ENCODE measurements at places on chromosomes 5 and 9.

DNA sequence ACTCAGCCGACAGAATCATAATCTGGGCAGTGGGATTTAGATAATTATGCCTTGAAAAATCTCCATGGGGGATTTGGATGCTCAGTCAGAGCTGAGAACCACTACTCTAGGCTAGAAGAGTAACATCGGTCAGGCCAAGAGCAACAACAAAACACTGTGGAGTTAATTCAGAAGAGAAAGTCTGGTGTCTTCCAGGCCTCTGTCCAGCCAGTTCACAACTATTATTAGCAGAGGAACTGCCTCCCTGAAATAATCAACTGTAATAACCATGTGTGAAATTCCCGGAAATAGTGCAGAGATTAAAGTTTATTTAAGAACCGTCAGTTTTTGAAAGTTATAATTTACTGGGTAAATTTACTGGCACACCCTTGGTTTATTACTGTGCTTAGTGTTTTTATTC lies 8.2 kb upstream of the MARCHF3 start:
- DNase-seq, result no peak

GRCh38 chr5:110917161-110917875 lies 154.2 kb upstream of the TSLP start:
- DNase-seq, result no peak

GRCh38 chr5:174426388-174426787 lies 298.0 kb upstream of the MSX2 start:
- DNase-seq, result no peak

- DNase-seq, result no peak
Measured at GRCh38 chr5:101932599-101932998, 363.5 kb downstream of the SLCO4C1 start.

- no peak for DNase-seq
Measured at GRCh38 chr5:96114736-96115135, 153.1 kb upstream of the ELL2 start.

DNA sequence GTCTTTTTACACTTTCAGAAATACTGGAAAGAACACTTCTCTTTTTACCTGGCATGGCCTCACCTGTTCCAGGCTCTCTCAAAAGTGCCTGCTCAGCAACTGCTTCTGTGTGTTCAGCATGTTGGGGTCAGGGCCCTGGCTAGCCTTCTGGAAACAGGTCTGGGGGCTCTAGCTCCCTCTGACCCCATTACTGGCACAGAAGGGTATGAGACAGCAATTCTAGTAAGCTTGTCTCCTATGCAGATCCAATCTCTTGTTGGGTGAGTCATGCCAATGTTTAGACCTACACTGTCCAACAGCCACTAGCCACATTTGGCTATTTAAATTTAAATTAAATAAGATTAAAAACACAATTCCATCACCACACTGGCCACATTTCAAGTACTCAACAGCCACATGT lies 80.8 kb downstream of the MAPKAP1 start:
- DNase-seq, result no peak

DNA sequence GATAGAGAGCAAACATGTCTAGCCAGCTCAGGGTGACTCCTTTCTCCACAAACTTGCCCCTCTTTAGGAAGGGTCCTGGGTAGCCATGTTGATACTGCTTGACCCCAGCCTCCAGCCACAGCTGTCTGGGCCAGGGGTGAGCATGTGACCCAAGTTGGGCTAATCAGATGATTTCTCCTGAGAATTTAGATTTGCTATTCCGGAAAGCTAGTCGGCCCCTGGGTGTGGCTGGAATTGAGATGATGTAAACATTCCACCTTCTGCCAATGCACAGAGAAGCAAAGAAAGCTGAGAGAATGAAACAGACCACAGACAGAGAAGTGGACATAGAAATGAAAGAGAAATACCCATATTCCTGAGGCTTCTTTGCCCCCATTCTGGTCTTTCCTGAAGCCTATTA lies 17.8 kb upstream of the B4GALT1 start:
- DNase-seq, result no peak

GRCh38 chr5:86999951-87000350 lies 267.7 kb upstream of the RASA1 start:
- DNase-seq, result no peak

GRCh38 chr9:81578606-81579005 lies 110.7 kb downstream of the TLE1 start:
- no peak for DNase-seq

DNA sequence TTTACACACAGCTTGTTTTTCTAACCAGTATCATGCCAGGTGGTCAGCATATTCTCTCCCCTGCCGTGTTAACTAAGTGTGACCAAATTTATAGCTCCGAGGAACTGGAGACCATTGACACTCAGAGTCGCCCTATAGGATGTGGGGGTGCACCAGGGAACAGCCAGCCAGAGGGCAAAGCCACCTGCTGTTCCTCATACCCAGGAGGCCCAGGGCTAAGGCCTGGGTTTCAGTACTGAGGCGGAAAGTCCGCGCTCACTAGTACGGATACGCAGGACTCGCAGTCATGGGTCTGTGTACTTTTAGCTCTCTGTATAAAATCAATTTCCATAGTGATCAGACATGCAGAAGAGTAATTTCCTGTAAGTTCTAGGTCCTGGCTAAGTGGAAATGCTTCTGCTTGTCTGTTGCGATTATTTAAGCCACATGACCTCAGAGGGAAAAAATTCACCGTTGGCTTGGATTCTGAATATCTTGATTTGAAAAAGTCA lies 247.0 kb downstream of the AOPEP start:
- no peak for DNase-seq

DNA sequence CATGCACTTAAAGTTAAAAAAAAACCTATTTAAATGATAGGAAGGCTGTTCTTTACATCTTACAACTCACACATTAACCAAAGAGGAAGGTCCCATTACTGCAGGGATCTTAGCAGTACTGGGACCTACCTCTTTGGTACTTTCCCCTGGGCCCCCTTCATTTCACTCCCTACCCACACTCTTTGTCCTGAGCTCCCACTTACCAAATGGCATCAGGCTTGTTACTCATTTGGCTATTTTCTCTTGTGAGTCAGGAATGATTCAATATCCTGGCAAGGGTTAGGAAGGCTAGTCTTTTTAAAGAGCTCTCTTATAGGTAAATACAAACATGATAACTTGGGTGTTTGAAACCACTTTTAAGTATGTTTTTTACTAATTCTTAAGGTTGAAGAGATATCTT lies 117.4 kb upstream of the ELL2 start:
- DNase-seq, result no peak

DNA sequence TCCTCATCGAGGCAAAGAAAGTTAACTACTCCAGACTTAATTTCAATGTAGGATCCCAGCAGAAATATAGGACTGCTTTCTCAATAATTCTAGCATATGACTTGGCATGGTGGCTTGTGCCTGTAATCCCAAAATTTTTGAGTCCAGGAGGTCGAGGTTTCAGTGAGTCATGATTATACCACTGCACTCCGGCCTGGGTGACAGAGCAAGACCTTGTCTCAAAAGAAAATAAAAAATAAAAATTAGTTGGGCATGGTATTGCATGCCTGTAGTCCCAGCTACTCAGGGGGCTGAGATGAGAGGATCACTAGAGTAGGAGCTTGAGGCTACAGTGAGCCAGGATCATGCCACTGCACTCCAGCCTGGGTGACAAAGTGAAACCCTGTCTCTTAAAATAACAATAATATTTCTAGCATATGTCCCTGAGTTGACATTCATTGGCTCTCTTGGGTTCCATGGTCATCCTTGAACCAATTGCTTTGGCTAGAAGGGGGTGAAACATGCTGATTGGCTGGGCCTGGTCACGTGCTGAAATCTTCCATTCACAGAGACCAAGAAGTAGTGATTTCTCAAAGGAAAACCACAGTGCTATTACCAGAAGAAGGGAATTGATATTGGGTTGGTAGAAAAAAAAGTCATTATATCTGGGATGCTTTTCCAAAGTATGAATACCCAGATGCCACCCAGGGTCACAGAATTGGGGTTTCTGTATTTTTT lies 31.6 kb upstream of the GARNL3 start:
- no peak for DNase-seq

GRCh38 chr5:54785729-54786591 lies 199.4 kb downstream of the ESM1 start:
- no peak for DNase-seq

- DNase-seq, result no peak
Measured at GRCh38 chr9:91611582-91611981, 187.9 kb upstream of the NFIL3 start.

- no peak for DNase-seq
Measured at GRCh38 chr9:5466005-5466404, 15.7 kb downstream of the CD274 start.

- DNase-seq, result no peak
Measured at GRCh38 chr5:91061946-91062562, 321.1 kb downstream of the ARRDC3 start.

- no peak for DNase-seq
Measured at GRCh38 chr5:160092960-160093707, 26.1 kb downstream of the PWWP2A start.

GRCh38 chr5:11483630-11484029 lies 420.6 kb downstream of the CTNND2 start:
- no peak for DNase-seq

DNA sequence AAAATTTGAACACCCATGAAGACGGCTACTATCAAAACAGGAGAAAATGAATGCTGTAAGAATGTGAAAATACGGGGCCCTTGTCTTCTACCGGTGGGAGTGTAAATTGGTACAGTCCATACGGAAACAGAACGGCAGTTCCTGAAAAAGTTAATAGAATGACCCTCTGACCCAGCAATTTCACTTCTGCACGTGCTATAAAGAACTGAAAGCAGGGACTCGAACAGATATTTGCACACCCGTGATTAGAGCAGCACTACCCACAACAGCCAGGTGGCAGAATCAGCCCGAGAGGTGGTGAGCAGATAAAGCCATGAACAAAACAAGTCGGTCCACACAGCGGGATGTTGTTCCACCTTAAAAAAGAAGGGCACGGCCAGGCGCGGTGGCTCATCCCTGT lies 22.6 kb upstream of the SLC12A7 start:
- no peak for DNase-seq

DNA sequence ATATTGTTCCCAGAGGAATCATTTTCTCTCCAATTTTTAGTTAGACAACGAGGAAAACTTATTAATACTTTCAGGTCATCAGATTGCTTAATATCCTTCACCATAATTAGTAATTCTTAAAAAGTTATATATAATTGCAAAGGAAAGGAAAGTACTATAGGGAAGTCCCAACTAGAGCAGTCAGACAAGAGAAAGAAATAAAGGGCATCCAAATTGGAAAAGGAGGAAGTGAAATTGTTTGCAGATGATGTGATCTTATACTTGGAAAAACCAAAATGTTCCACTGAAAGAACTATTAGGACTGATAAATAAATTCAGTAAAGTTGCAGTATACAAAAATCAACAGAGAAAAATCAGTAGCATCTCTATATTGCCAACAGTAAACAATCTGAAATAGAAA lies 223.5 kb upstream of the MEF2C start:
- DNase-seq, result no peak

DNA sequence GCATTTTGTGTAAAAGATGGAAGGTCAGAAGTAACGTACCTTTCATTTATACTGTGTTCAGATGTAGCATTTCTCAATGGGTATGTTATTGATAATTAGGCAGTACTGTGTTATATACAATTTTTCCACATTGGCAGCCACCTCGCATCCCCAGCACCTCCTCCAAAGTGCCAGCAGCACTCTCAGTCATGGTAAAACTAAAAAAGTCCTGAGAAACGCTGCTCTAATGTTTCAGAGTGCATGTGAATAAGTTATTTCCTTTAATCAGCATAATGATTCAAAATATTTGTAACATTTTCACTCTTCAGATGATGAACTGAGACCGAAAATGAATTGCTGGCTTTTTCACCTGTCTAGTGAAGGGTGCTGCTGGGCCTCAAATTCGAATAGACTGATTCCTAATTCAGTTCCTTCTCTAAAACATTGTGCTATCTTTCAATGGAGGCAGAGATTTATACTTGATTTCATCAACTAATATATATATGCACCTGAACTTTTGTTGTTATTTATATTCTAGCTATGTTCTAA lies 79.9 kb upstream of the ANKRD55 start:
- no peak for DNase-seq

DNA sequence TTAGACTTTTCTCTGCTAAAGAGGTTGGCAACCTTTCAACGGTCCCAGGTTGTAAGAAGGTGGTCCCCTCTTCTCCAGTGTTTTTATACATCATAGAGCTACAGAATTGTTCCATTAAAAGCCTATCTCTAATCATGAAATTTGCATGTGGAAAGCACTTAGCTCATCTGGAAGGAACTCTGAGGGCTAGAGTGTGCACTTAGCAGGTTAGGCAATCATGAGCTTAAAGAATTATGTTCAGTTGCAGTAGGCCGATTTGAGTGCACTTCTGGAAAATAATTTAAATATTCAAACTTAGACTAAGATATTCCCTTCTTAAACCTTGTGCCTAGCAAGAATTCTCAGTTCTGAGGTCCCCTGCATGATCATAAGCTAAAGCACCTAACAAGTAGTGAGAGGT lies 468.7 kb downstream of the SPATA31D1 start:
- no peak for DNase-seq

DNA sequence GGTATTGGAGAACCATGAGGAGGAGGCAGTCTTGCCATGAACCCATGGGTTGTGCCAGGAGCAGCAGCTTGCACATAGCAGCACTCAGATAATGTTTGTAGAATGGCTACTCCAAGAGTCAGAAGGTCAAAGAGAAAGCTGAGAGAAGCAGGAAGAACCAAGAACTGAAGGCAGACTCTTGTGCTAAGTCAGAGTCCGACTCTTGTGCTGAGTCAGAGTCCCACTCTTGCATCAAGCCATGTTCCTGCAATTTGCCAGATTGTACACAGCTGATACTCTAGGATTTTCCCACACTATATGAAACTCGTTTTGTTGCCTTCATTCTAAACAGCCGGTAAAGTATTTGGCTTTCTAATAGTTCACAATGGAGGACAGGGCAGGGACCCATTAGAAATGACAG lies 26.2 kb upstream of the HSPA9 start:
- no peak for DNase-seq

DNA sequence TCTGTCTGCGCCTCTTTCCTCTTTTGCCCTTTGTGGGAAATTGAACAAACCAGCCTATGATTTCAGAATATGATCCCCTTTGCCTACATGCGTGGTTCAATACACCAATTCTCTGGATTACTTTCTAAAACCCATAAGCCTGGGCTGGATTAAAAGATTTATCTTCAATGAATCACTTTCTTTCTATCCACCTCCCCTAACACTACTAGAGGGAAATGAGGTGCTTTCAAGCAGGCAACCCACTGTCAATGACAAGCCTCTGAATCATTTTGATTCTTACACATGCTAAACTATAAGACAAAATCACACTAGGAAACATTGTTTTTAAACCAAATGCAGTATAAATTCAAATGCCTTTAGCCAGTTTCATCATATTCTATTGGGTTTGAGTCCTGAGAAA lies 257.5 kb downstream of the AGTPBP1 start:
- DNase-seq, result no peak

- DNase-seq, result no peak
Measured at GRCh38 chr9:113775749-113776148, 100.4 kb upstream of the ZNF618 start.

DNA sequence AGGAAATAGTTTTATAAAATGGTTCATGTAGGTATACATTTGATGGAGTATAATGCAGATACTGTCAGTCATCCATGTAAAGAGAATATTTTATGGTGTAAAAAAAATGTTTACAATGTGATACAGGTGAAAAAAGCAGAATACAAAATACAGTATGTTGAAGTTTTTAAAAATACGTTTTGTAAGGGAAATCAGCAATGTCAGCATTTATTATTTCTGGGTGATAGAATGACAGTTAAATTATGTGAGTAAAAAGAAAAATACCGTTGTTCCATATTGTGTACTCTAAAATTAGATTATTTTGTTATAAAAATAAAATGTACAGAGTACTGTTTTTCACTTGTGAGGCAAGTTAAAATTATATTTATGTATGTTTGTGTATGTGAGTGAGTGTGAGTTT lies 69.0 kb downstream of the UBE2R2 start:
- no peak for DNase-seq
